ENCODE measurements at places on chromosomes 6 and 20.

DNA sequence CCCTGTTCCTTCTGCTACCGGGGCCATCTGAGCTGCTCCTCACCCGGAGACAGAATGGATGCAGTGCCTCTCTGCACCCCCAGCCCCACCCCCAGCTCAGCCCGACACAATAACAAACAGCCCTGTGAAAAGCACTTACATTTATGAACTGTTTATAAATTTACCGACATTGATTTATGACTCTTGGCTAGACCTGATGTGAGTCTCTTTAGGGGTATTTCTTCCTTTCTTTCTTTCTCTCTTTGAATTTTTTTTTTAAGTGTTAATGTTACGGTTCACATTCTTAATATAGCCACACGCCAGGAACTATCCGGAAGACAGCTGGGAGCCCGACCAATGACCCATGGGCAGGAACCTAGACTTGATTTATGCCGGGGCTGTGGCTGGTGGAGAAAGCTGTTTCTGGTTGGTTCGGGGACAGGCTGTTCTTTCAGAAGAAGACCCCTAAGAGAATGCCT is 266.3 kb downstream of the CDC5L start:
- no peak for DNase-seq

GRCh38 chr6:116016846-116017545 is 43.7 kb downstream of the FRK start:
- no peak for DNase-seq

- no peak for DNase-seq
Observed at GRCh38 chr20:58142843-58143185, 85.6 kb downstream of the ANKRD60 start.

GRCh38 chr6:9553002-9553401 is 861.9 kb downstream of the TFAP2A start:
- no peak for DNase-seq

DNA sequence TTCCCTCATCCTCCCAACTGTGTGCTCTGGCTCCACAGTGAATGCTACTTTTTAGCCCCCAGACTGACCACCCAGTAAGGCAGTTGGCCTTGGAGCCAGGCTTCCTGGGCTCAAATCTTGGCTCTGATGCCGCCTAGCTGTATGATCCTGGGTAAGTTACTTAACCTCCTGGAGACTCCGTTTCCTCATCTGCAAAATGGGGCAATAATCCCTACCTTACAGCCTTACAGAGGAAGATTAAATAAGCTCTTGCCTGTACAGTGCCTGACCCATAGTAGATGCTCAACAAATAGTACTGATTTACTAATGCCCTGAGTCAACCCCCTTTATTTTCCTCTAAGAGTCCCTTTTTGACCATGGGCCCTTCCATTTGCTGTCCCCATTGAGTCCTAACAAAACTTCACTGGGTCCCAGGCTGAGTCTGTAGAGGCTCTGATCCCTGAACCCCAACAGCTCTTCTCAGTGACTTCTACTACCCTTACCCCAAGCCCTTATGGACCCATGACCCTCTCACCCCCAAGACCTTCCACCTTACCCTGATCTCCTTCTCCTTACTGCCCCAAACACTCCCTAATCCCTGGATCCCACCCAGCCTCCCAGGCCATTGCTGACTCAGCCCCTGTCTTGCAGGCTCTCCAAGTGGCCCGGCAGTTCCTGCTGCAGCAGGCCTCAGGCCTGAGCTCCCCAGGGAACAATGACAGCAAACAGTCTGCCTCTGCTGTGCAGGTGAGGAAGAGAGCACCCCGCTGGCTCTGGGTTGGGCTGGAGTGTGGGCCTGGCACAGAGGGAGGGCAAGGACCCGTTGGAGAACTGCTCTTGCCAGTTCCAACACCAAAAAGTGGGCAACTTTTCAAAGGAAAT is 31.4 kb downstream of the FOXP4 start:
- no peak for DNase-seq

GRCh38 chr20:17545127-17545526 is 13.9 kb upstream of the BFSP1 start:
- DNase-seq, result no peak

- DNase-seq, result no peak
Observed at GRCh38 chr20:61799928-61800327, 265.8 kb downstream of the TAF4 start.

DNA sequence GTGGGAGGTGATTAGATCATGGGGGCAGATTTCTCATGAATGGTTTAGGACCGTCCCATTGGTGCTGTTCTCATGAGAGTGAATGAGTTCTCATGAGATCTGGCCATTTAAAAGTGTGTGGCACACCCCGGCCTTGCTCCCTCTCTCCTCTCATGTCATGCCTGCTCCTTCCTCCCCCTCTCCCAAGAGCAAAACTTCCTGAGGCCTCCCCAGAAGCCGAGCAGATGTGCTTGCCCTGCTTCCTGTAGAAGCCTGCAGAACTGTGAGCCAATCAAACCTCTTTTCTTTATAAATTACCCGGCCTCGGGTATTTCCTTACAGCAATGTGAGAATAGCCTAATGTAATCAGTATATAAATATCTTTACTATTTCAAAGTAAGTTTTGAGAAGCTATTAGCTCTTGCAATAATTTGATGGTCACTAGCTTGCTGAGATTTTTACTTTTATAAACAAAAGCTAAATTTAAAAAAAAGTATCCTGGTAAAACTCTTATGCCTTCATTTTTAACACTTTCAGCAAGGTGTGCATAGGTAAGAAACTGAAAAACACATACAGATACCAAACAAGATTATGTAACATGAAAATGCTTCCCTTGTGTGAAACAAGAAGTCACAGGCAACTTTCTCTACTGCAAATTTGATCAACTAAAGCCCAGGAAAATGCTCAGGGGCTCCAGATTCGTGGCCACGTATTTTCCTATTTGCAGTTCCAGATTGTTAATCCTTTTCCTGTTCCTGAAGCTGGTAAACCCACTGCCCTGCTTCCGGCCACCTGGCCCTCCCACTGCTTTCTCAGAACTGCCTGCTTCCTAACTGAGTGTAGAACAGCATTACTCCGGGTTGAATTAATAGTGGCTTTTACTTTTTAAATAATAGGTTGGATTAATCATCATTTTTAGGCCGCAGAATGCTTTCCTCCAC is 395.1 kb upstream of the CNR1 start:
- DNase-seq, result no peak

DNA sequence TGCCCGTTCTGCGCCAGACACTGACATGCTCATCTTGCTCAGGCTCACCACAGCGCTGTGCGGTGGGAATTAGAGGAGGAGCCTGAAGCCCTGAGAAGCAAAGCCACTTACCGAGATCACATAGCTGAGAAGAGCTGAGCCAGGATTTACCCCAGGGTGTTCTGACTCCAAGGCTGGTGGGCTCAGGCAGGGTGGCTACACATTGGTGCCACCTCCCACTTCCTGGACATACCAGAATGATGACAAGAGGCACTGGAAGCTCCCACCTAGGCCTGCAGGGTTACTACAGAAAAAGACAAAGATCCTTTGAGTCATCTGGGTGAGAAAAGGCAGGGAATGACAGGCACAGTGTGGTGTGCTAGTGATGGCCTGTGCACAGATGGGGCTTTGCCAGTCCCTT is 24.4 kb upstream of the FKBP1A start:
- no peak for DNase-seq

GRCh38 chr6:40584741-40585140 is 2.4 kb downstream of the LRFN2 start:
- DNase-seq, result no peak

DNA sequence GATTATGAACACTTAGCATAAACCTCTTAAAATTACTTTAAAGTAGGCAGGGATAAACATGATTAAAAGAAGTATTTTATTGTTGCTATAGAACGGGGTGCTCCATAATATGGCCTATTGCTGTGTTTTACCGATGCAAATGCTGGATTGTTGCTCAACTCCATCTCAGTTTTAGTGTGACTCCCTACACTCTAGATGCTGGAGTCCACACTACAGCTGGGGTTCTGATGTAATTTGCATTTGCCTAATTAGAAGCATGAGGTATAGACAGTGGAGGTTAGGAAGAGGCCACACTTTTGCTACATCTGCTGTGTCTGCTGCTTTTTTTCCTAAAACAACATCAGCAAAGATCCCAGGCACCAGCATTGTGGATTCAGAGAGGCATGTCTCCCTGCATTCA is 6.7 kb upstream of the HMGN3 start:
- no peak for DNase-seq

DNA sequence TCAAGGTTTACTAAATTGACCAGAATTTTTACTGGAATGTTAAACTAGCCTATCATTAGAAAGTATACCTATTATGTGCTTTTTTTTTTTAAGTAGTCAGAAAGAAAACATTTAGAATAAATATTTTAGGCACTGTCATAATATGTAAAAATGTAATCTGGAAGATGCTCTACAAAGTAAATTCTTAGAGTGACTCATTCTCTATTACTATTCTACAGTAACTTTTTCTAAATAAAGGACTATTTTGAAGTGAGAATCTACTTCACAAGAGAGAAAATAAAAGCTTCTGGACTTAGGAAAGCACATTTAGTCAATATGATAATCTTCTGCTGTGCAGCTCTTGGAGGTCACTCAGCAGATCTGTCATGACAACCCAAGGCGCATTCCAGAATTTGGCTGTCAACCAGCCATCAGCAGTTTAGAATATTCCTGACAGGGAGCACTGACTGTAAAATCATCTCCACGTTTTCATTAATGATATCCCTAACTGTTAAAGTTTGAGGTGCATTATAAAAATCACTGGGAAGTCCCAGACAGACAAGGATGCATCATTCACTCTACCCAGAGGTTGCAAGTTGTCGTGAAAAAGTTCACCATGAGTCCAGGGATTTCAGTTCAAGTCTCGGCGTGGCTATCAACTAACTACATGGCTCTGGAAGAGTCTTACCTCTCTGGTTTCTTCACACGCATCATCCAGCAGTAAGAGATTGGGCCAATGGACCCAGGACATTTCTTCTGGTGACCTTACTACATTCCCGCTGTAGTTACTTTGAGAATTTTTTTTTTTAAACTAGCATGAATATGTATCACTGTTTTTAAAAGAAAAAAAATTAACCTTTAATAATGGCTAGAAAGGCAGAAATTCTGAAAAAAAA is 374.9 kb downstream of the GJA1 start:
- DNase-seq, result no peak

GRCh38 chr6:107582086-107582485 is 92.2 kb downstream of the SOBP start:
- DNase-seq, result no peak

- DNase-seq, result no peak
Observed at GRCh38 chr6:11146117-11146826, 34.7 kb upstream of the ERVFRD-1 start.

- DNase-seq, result no peak
Observed at GRCh38 chr20:61647702-61648101, 395.6 kb downstream of the CDH4 start.

- no peak for DNase-seq
Observed at GRCh38 chr6:125904871-125905270, 51.7 kb upstream of the HINT3 start.

GRCh38 chr20:57560554-57561355 is at the start of gene PCK1:
Gene PCK1 (plus strand): TSS chr20:57561110. CDS start chr20:57561412, 302 bp downstream.
- no peak for DNase-seq

- DNase-seq, result no peak
Observed at GRCh38 chr6:102749210-102749971, 1355.9 kb downstream of the GRIK2 start.

DNA sequence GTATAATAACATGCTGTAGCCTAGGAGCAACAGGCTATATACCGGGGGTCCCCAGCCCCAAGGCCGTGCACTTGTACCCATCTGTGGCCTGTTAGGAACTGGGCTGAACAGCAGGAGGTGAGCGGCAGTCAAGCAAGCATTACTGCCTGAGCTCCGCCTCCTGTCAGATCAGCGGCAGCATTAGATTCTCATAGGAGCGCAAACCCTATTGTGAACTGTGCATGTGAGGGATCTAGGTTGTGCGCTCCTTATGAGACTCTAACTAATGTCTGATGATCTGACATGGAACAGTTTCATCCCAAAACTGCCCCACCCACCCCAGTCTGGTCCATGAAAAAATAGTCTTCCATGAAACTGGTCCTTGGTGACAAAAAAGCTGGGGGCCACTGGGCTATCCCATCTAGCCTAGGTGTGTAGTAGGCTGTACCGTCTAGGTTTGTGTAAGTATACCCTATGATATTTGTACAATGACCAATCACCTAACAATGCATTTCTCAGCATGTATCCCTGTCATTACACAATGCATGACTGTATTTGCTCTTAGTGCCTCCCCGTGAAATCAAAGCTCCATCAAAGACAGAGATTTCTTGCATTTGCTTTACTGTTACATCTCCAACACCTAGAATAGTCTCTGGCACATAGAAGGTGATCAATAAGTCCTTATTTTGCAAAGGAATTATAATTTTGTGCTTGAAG is 30.8 kb downstream of the NHSL1 start:
- DNase-seq, result no peak

GRCh38 chr6:89311853-89312531 is 3.1 kb downstream of the GABRR2 start:
- DNase-seq, result no peak

Measured in BJ (cell line).